Colonic mucosa (tissue), 4 donors: ENCODE measurements at places on chromosomes 1 and 21. TPM values are rescaled to one million over a fixed set of nuclear protein-coding genes. Genes with fewer than 3 reads are reported as not detected.

- no peak for DNase-seq
Measured at GRCh38 chr1:42137766-42138165, 15.4 kb upstream of the GUCA2B start.

The RCAN3 gene
- 12.6 TPM for total RNA-seq

The PEX10 gene
- total RNA-seq = 22.7 TPM

- DNase-seq = no peak
Measured at GRCh38 chr1:39086865-39087409, 60.8 kb downstream of the NDUFS5 start.

DNA sequence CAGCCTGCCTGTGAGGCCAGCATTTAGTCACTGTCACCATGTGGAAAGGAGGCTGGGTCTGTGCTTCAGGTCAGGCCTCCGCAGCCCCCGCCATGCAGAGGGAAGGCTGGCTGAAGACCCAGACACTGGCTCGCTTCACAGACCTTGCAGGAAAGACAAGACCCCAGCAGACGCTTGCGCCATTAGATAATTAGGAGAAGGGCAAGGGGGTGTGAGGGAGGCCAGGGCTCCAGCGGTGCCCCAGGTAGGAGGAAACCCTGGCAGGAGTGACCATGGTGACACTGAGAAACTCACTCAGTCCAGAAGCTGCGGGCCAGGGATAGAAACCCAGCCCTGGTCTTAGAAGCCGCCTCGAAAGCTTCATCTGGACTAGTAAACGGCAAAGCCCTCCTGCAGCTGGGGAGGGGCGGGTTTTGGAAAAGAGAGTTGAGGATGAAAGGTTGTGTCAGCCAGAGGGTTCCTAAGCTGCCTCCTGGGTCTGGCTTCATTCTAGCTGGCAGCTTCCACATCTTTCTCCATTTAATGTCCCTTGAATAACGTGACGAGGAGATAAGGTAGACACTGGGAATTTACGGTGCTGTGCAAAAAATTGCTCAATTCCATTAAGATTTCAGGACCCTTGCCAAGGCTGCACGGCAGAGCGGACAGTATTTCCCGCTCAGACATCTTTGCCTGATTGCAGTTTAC, 294.1 kb upstream of the VAMP3 start:
- no peak for DNase-seq

- DNase-seq = no peak
Measured at GRCh38 chr1:71311376-71311775, 230.5 kb upstream of the ZRANB2 start.

The ZNF687 gene
- total RNA-seq = 27.5 TPM

- DNase-seq = no peak
Measured at GRCh38 chr1:202961220-202961880, 3.2 kb upstream of the ADIPOR1 start.

DNA sequence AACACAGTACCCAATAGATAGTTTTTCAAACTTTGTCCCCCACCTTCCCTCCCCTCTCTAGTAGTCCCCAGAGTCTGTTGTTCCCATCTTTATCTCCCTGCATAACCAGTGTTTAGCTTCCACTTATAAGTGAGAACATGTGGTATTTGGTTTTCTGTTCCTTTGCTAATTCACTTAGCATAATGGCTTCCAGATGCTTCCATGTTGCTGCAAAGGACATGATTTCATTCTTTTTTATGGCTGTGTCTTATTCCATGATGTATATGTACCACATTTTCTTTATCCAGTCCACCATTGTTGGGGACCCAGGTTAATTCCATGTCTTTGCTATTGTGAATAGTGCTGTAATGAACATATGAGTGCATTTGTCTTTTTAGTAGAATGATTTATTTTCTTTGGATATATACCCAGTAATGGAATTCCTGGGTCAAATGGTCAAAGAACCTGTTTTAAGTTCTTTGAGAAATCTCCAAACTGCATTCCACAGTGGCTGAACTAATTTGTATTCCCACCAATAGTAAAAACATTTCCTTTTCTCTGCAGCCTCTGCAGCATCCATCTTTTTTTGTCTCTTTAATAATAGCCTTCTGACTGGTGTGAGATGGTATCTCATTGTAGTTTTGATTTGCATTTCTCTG, 126.0 kb downstream of the AK5 start:
- no peak for DNase-seq

DNA sequence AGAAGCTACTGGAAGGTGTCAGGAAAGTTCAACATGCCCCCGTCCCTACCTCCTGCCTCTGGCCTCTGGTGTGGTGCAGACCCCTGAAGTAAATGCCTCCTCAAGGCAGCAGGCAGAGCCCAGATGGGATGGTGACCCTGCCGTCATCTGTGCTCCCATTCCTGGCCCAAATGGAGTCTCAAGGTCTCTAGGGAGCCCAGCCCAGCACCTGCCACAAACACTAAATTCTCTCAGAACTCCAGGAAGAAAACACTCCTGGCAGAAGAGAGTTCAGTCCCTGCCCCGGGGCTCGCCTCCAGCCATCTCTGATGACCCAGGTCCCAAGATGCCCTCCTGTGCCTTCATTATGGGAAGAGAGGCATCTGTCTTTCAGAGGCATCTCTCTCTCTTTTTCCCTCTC, 261.6 kb upstream of the TMEM51 start:
- DNase-seq = no peak

GRCh38 chr1:37609002-37609401, 13.3 kb upstream of the GNL2 start:
- no peak for DNase-seq

The DDR2 gene
- 26.5 TPM for total RNA-seq

The FRRS1 gene
- total RNA-seq = 17.1 TPM

- DNase-seq = no peak
Measured at GRCh38 chr1:206895837-206896242, 1.4 kb upstream of the IL24 start.

The SPRR2F gene
- not detected for total RNA-seq

GRCh38 chr1:65150108-65150463, 2.1 kb downstream of the AK4 start:
- no peak for DNase-seq
